ENCODE measurements at places on chromosomes 4 and X. TPM values are rescaled to one million over a fixed set of nuclear protein-coding genes. Genes with fewer than 3 reads are reported as not detected.

ATP1B4 gene
- not detected for total RNA-seq

DNA sequence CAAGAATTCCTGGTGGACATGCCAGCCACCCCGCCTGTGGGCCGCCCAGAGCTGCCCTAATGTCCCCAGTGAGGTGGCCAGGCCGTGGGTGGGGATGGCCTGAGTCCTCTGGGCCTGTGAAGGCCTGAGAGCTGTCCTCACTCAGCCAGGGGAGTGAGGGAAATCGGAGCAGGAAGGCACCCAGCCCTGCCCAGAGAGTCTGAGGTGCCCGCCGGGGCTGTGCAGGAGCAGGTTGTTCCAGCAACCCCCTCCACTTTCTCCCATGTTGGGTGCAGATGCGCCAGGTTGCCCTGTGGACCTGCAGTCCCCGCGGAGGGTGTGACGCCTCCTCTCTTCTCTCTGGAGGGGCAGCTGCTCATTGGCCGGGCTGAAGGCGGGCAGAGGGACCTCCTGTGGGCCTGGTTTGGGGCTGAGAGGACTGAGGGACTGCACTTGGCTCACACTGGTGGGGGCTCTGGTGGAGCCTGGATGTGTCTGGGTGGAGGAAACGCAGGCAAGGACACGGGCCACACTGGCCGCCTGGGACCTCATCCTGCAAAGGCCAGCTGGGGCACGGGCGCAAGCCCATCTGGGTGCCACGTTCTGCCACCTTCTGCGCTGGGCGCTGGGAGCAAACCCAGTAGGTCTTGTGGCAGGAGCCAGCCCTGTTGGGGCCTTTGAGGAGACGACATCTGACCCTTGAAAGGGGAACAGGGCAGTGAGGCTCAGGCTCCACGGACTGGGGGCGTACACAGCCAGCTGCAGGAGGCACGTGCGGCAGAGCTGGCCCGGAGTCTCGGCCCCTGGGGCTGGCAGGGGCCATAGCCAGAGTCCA is 14.0 kb downstream of the DOK7 start:
- peak; percentile 72 for DNase-seq

TRIM75 gene
- not detected for total RNA-seq

SEPTIN11 gene
- total RNA-seq = 64.7 TPM

GRCh38 chrX:141301017-141301416 is 58.7 kb upstream of the SPANXC start:
- DNase-seq = no peak

GRCh38 chrX:16496175-16496574 is 153.8 kb upstream of the S100G start:
- DNase-seq = peak; percentile 52

All from H7 (cell line).